Astrocyte of the cerebellum (primary cell): ENCODE measurements at places on chromosomes 4 and X.

- peak; percentile 6 for DNase-seq
Measured at GRCh38 chr4:5137927-5138326, 86.6 kb downstream of the STK32B start.

DNA sequence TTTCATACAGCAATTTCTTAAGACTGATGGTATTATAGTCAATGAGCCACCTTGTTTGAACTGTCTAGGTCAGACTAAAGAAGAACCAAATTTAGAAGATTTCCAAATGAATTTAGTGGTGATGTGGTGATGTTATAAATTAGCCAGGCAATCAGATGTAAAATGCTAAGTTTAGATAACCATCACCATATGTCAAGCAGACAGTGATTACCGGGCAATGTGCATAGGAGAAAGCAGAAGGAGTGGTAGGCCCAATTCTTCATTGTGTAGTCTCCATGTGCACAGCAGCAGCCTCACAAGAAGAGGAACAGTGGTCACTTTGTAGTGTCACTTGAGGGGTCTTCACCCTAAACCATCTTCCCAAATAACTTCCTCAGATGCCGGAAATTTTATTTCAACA is 198.8 kb downstream of the ANTXR2 start:
- DNase-seq: no peak

GRCh38 chrX:40646489-40647306 is 663 bp downstream of the CXorf38 start:
- no peak for DNase-seq

- no peak for DNase-seq
Measured at GRCh38 chr4:84279678-84280077, 219.4 kb downstream of the NKX6-1 start.

DNA sequence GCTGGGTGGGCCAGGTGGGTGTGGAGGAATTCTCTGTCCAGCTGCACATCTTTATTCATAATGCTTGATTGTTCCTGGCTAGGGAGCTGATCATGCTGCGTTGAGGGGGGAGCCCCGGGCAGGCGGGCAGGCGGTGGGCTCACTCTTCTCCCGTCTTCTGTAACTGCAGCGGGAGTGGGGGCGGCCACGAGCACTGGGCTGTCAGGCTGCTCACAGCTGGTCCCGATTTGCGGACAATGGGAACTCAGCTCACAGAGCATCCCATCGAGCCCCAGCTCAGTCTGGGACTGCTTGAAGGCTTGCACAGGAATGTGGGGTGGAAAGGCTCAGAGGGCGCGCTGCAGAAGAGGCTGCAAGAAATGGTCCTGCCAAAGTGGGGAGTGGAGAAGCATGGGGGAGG is 63.8 kb downstream of the EFNB1 start:
- DNase-seq: no peak

- DNase-seq: no peak
Measured at GRCh38 chrX:136814847-136815750, 34.4 kb upstream of the ARHGEF6 start.

DNA sequence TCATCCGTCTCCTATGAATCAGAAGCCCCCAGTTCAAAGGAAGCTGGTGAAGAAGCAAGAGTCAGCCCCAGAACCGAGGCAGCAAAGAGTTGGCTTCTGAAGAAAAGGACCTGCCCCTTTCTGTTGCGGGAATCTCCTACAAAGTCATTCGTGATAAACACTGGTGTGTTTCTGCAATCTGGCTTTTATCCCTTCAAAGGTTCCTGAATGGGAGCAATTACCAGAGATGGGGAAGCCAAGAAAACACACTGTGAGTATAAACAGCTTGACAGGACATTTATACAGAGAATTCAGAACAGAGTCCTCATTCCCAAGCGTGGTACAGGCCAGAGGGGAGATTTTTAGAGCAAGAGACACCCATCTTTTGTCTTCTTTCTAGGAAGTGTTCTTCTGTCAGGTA is 226.8 kb upstream of the LNX1 start:
- DNase-seq: no peak
